ENCODE measurements at places on chromosomes 3 and 15.

GRCh38 chr15:72369964-72370363 is 5.8 kb downstream of the HEXA start:
- DNase-seq = no peak

- DNase-seq = no peak
Observed at GRCh38 chr3:177889161-177889560, 647.1 kb upstream of the KCNMB2 start.

DNA sequence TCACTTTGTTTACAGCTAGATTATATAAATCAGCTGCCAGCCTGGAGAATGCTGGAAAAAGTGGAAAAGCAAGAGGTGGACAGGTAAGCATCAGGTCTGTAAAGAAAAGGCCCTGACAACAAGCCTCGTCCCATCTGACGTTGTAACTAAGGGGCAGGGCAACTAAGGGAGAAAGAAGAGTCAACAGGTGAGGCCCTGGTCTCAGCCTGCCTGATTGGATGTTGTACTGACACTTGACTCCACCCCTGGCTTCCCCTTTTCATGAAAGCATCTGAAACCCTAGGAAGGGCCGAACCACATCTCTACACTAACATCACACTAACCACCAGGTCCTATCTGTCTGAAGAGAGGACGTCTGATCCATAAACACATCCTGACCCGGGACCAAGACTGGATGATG is 357.6 kb upstream of the CFAP20DC start:
- no peak for DNase-seq

DNA sequence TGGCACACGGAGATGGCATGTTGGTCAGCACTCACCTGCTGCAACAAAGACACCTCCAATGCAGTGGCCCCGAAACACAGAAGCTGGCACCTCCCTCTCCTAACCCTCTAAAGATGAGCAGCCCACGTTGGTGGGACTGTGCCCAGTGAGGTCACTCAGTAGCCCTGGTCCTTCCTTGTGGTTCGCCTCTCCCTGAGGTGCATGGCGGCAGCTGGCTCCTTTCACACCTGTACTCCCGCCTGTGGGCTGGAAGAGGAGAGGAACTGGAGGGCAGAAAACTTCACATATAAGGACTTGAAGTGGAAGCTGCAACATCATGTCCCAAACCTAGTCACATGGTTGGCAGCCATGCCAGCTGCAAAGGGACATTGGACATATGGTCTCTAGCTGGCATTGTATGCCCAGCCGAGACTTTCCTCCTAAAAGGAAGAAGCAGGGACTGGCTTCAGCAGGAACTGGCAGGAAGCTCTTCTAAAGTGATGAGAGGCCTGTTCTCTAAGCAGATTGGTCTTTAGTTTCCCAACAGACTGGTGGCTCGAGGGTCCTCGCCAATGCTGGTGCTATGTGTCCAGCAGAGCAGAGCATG is 10.8 kb upstream of the C3orf22 start:
- DNase-seq = no peak

GRCh38 chr3:59854-60253 is 136.7 kb upstream of the CHL1 start:
- DNase-seq = no peak

DNA sequence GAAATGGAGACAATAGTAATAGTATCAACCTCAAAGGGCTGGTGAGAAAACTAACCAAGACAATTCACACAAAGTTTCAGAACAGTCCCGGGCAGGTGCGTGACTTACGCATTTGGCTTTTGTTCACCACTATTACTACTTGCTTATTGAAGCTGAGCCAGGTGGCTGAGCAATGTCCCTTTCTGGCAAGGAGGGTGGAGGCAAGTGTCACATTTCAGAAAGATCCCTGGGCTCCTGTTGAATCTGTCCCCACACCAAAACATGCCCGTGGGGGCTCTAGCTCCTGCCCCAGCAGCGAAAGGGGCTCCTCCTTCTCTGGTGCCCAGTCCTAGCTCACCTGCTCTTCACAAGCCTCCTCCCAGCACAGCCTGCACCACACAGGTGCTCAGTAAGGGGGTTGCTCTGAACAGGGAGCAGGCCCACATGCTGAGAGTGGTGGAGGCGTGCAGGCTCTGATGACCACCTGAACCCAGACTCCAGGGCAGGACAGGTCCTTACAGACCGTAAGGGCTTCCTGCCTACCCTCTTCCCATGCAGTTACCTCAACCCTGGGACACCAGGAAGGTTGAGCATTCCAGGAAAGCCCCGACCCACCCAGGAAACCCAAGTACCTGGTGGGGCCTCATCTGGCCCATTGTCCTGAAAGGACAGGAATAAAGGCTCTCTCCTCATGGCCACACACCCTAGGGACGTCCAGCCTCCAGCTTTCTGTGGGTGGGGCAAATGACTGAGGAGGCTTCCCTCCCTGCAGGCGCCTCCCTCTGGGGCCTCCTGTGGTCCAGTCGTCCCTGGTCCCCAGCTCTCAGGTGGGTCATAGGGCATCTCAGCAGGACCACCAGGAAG is 32.6 kb downstream of the SEMA7A start:
- DNase-seq = no peak

DNA sequence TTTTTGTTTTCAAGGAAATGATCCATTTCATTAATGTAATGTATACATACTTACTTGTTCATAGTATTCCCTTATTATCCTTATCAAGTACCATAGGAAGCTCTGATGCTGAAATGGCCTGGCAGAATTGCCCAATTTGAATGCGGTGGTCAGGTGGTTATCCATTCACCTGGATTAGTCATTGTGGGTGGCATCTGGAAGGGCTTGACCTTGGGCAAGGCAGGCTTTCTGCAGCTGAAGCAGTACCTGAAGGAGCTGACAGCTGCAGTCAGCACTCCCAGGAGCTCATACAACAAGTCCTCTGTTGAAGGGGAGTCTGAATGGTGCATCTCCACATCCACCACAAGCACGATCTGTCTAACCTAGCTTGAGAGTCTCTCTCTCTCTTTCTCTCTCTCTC is 12.2 kb upstream of the IQCF5 start:
- no peak for DNase-seq

- DNase-seq = no peak
Observed at GRCh38 chr3:134066651-134067530, 37.2 kb upstream of the SLCO2A1 start.

DNA sequence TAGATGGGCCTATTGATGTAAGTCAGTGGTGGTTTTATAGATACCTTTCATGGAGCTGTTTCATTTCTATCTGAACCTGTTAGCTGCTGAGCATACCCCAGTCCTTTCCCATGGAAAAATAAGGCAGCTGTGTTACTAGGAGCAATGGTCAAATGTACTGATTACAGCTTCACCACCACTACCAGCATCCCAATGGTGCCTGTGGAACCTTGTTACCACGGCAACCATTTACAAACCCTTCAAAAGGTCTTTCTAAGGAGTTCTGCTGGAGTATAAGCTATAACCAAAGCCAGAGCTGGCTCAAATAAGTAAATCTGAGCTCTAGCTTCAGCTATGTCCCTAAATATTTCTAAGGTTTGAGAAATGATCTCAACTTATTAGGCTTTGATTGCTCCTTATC is 133.4 kb upstream of the ACP3 start:
- no peak for DNase-seq

DNA sequence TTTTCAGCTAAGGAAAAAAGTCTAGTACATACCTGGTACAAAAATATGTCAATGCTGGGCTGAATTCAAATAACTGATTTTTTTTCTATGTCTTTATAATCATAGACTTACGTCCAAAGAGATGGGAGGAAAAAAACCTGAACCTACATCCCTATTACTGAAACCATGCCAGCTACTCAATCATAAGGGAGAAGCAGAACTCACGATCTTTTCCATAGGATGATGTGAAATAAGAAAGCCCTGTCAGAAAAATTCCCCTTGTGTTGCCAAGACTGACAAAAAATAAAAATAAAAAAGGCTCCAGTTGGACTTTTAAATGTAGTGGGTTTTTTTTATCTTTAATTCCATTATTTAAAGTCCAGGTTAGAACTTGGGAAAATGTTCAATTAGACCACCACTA is 3.3 kb downstream of the MSL2 start:
- DNase-seq = no peak

- DNase-seq = no peak
Observed at GRCh38 chr15:95168951-95169431, 937.6 kb downstream of the MCTP2 start.

- DNase-seq = no peak
Observed at GRCh38 chr15:55528812-55529211, 20.8 kb upstream of the DNAAF4 start.

GRCh38 chr3:47713655-47714054 is 68.0 kb downstream of the SMARCC1 start:
- DNase-seq = no peak

- no peak for DNase-seq
Observed at GRCh38 chr15:43168192-43169107, 16.8 kb upstream of the CCNDBP1 start.

- no peak for DNase-seq
Observed at GRCh38 chr3:106288781-106289180, 420.0 kb upstream of the CBLB start.

- no peak for DNase-seq
Observed at GRCh38 chr3:143668924-143669790, 179.1 kb downstream of the SLC9A9 start.

- DNase-seq = no peak
Observed at GRCh38 chr15:84715441-84716035, 401 bp downstream of the SEC11A start.

DNA sequence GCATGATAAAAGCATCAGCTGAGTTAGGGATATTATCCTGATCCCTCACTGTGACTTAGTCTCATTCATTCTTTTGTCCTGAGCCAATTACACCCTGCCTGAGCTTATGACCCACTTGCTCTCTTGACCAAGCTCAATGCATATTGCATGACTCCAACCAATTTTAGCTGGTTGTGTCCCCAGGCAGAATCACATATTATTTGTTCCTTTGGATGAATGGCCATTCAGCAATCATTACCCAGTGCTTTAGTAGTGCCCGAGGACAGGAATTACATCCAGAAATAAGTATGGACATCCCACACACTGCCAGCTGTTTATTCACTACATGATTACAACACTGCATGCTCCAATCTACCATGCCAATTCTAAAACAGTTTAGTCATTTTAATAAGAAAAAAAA is 322.5 kb downstream of the ZBBX start:
- DNase-seq = no peak

- DNase-seq = no peak
Observed at GRCh38 chr15:23574742-23575141, 9.3 kb downstream of the MKRN3 start.

DNA sequence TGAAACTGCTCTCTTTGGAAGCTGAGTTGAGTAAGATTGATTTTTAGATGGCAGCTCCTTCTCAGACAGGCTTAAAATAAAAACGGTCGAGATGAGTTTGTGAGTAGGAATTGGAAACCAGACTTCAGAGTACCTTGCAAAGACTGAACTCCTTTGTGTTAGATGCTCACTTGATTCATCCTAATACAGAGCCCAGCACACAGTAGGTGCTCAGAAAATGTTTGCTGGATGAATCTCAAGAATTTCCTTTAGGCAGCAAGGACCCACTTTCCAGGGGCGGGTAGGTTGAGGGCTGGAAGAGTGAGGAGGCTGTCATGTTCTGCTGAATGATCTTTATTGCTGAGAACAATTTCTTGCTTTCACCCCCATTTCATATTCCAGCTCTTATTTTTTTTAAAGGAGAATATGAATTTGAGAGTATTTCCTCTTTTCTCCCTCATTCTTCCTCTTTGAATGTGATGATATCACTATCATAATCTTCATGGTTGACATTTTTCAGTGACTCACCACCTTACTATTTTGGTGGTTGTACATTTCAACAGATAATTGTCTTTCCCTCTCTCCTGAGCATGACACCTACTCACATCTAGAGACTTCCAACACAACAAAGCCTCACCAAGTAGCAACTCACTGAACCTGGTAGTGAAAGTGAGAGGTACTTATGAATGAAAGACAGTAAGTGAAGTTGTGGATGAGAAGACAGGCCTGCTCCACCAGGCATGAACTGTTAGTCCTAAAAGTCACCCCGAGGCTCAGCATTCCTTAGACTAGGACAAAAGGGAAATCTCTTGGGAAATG is 113.3 kb downstream of the PDCD6IP start:
- no peak for DNase-seq

DNA sequence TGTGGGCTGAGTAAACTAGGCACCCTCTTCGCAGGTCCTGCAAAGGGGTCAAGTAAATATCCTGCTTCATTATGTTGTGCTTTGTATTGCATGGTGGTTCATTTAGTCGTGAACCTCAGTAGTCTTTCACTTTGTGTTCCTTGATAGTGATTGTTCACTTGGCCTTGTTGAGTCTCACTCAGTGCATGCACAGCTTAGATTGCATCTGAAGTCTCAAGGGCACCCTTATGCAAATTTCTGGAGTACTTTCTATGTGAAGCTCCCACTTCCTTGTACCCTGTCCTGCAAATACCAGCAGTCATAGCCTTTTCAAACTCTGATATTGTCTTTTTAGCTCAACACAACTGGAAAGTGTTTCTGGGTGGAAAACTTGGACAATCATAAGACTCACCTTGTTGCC is 519.2 kb downstream of the NAALADL2 start:
- no peak for DNase-seq

DNA sequence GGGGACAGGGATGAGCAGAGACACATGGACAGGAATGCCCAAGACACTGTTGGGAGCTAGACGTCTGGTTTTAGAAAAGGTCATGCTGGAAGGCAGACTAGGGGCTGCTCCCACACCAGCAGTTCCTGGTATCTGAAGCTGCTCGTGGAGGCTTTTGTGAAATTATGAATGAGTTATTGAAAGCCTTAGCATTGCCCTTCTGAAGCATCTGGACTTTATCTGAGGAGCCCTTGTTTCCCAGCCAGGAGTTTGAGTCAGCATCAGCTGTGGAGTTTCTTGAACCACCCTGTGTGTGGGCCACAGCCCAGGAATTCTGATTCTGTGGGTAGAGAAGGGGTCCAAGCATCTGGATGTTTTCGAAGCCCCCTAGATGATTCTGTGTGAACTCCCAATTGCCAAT is 258.7 kb downstream of the SLCO3A1 start:
- DNase-seq = no peak

GRCh38 chr3:131756405-131756804 is 253.6 kb upstream of the MRPL3 start:
- no peak for DNase-seq

GRCh38 chr3:46895204-46895660 is 17.7 kb downstream of the PTH1R start:
- no peak for DNase-seq

- no peak for DNase-seq
Observed at GRCh38 chr3:191290311-191291025, 38.7 kb upstream of the CCDC50 start.

DNA sequence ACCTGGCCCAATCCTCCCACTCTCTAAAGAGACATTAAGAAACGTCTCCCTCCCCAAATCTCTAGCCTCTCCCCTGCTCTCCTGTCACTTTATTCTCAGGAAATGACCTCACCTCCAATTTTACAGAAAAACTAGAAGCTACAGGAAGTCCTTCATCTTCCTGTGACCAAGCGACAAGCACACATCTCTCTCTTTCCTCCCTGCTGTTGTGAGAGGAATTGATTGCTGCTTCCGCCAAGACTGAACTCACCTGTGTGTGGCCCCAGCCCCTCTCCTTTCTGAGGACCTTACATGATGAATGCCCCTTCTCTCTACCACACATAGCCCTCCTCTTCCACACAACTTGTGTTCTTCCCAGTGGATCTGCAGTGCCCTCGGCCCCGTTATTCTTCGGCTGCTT is 18.2 kb downstream of the DNAJB8 start:
- DNase-seq = no peak

- no peak for DNase-seq
Observed at GRCh38 chr3:134790065-134790464, 5.0 kb upstream of the EPHB1 start.

Data from NCI-H1436 treated with DMSO at 0.1 percent for 48 hours (cell line).